ENCODE measurements at places on chromosomes 13 and 19. TPM values are rescaled to one million over a fixed set of nuclear protein-coding genes. Genes with fewer than 3 reads are reported as not detected.

The VSTM1 gene
- total RNA-seq: not detected

The AZU1 gene
- total RNA-seq: not detected

The NCCRP1 gene
- total RNA-seq: not detected

The UBE2L5 gene
- not detected for total RNA-seq

The C19orf81 gene
- total RNA-seq: 13.5 TPM

The TNFRSF19 gene
- 2.3 TPM for total RNA-seq

The OR7E24 gene
- not detected for total RNA-seq

The ICAM5 gene
- total RNA-seq: 0.20 TPM

The SIGLEC8 gene
- total RNA-seq: not detected

GRCh38 chr19:1794424-1795172 lies 17.5 kb downstream of the ATP8B3 start:
- DNase-seq: no peak

DNA sequence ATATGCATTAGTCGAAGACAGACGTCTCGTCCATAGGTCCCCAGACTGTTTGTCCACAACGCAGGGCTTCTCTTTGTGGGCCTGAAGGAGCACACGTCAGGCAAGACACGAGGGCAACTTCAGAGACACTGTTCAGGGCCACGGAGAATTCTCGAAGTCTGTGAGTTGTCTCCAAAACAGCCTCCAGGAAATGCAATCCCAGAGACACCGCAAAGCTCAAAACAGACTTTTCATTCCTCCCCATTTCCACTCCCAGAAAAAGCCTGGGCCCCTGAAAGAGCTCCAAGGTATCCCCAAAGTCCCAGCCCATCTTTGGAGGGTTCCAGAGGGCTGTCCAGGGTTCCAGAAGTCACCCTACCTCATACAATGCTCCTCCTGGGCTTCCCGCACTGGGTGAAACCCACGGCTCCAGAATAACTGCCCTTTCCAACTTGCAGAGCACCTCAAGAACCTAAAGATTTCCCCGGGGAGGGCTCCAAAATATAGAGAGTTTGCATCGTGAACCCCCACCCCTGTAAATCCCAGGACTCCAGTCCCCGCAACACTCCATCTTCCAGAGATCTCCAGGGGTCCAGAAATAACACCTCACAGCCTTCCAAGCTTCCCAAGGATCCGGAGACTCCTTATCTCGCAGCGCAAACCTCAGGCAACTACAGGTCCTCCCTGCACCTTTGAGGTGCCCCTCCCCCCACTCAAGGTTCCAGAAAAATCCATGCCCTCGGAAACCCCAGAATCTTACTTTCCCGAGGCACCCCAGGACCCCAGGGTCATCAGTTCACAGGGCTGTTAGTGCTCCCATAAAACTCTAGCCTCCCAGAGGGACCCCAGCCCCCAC lies 687 bp upstream of the FTL start:
- peak; percentile 65 for DNase-seq

GRCh38 chr19:7360393-7360984 lies 11.8 kb downstream of the ARHGEF18 start:
- DNase-seq: no peak

DNA sequence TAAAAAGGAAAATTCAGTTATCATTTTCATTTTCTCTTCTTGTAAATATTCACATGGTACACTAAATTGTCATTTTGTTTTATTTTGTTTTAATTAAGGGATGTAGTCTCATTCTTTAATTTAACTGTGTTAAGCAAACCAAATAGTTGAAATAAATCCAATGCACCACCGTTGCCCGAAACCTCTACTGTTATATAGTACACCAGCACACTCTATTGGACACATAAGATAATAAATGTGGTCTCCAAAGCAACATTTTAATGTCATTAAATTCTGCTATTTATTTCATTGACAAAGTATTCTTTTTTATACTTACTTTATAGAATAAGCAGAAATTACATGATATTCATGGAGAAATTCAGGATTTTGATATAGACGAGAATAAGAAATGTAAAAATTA lies 156.4 kb upstream of the FREM2 start:
- no peak for DNase-seq

GRCh38 chr13:41232578-41233480 lies 30.5 kb downstream of the MTRF1 start:
- no peak for DNase-seq

DNA sequence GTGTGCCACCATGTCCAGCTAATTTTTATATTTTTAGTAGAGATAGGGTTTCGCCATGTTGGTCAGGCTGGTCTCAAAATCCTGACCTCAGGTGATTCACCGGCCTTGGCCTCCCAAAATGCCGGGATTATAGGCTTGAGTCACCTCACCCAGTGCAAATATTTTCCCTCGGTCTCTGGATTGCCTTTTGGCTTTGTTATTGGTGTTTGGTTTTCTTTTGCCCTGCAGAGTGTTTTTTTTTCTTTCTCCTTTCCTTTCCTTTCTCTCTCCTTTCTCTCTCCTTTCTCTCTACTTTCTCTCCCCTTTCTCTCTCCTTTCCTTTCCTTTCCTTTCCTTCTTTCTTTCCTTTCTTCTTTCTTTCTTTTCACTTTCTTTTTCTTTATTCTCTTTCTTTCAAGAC lies 33.2 kb downstream of the KDM4B start:
- no peak for DNase-seq

GRCh38 chr13:99724633-99725517 lies 223.6 kb downstream of the TM9SF2 start:
- no peak for DNase-seq

DNA sequence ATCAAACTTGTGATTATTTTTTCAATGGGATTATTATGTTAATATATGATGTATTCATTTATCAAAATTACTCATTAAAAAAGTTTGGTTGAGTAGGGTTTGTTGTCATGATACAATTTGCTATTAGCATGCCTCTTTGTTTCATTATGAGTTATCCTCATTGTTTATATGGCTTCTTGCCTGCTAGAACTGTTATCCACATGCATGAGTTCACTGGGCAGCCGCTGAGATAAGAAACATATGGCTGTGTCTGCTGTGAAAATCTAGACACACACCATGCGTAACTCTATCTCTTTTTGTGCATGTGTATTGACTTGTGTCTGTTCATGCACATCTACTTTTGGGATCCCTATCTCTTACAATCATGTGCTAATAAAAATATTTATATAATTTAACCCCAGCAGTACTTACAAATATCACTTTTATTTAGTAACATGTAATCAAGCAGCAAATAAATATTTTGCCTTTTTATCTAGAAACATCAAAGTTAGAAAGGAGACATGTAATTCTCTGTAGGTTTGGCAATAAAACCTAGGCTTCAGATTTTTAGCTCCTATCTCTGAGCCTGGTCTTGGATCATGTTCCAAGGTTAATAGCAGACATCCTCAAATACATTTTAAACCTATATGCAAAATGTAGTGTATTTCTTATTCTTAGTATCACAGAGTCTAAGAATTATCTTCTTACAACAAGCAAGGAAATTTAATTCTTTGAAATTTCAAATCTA lies 11.2 kb upstream of the KLF12 start:
- no peak for DNase-seq

DNA sequence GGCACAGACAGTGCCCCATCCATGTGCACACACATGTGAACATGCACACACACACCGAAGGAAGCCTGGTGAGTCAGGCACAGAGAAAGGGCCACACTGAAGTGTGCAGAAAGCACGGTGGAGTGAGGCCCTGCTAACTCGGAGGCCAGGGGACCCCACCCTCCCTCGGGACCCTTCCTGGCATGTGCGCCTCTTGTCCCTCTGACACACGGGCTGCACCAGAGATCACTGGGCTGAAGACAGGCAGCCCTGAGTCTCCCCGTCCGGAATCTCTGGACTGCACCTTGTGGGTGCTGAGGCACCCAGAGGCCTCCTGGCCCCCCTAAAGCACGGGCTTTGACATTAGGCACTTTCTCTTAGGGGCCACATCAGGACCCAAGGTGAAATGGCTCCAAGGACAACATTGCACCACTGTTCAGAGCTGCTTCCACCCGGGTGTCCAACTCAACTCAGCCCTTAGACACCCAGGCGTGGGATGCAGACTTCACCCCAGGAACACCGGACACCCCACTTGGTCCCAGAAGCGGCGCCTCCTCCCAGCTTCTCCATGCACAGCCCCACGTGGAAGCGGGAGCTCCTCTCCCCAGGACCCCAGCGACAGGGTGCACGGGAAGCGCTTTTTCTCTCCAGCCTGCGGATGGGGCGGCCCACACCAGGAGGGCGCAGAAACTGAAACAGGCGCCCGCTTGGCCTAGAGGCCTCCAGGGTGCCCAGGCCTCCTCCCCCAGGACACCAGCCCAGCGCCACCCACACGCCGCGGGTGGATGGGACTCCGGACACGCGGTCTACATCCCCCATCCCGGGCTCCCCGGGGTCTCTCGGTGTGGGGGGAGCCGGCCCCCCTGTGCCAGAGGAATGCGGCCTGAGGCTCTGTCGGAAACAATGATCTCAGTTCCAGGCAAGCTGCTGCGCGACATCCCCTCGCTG lies 90.2 kb downstream of the SPACA7 start:
- DNase-seq: no peak

DNA sequence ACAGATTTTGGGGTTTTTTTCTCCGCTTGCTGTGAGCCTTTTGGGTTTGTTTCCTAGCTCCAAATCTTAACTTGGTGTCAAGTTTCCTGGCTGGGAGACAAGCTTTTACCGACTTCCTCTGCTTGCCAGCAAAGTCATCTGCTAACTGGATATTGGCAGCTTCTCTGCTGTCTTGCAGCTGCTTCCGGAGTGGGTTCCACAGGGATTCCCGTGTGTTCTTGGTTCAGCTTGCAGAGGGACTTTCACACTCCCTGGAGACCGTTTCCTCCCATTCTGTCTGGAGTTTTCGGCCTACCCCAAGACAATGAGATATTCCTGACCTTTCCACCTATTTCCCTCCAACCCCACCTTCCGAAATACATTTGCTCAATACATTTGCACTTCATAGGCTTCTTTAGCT lies 2.2 kb upstream of the COLGALT1 start:
- no peak for DNase-seq

DNA sequence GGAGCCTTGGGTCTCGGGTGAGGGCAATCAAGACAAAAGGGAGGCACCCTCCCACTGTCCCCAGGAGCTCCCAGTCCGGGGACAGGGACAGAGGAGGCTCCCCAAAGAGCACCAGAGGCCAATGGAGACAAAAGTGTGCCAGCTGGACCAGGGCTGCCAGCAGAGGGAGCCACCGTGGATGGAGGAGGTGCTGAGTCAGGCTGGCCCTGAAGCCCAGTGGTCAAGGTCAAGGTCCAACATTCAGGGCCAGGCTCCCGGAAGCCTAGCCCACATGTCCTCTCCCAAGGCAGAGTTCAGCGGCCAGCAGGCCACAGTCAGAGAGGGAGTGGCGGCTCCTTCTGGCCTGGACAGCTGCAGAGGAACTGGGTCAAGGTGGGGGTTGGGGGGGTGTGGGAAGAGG lies 8.4 kb downstream of the COL5A3 start:
- DNase-seq: peak; percentile 2

GRCh38 chr19:18157465-18158063 lies 4.6 kb downstream of the PIK3R2 start:
- no peak for DNase-seq

- DNase-seq: no peak
Observed at GRCh38 chr19:51715850-51716249, 7.9 kb downstream of the HAS1 start.

DNA sequence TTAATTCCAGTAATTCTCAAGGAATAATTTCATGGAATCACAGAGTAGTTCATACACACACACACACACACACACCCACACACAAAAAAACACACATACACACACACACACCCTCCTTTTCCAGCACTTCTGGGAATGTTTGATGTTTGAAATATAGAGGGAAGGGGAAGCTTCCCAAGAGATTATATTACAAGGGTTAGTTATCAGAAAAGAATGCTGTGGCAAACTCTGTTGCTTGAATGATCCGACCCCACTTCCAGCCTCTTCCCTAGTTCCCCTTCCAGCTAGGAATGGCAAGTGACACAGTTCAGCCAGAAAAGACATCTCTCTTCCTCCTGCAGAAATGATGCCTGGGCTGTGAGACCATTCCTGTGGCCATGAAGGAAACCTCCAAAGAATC lies 49.9 kb downstream of the KCTD12 start:
- DNase-seq: no peak

DNA sequence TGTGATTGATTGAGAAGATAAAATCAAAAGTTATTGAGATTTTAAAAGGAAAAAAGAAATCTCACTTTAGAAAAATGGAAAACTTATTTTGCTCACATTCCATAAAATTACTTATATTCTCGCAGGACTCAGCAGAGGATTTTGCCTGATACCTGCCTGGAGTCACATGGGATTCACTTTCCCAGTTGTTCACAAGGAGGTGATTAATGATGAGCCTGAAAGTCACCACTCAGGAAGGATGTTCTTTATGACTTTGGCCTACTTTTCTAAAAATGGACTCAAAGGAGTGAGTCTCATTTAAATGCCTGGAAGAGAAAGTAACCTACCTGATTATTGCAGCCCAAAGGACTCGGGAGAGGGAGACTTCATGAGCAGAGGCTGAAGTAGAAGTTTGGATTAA lies 34.5 kb upstream of the FAM216B start:
- no peak for DNase-seq

DNA sequence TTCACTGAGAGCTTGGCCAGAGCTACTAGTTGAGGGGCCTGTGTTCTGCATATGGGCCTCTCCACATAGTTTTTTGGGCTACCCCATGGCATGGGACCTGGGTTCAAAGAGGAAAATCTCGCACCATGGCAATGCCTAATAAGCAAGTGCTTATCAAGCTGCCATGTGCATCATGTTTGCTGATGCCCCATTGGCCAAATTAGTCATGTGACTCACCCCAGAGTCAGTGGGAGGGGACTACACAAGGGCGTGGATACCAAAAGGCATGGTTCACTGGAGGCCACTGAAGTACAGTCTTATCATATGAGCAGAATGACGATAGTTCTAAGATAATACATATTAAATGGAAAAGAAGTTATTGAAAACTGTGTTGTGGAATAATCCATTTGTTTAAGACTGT lies 214.8 kb downstream of the LMO7 start:
- DNase-seq: no peak

DNA sequence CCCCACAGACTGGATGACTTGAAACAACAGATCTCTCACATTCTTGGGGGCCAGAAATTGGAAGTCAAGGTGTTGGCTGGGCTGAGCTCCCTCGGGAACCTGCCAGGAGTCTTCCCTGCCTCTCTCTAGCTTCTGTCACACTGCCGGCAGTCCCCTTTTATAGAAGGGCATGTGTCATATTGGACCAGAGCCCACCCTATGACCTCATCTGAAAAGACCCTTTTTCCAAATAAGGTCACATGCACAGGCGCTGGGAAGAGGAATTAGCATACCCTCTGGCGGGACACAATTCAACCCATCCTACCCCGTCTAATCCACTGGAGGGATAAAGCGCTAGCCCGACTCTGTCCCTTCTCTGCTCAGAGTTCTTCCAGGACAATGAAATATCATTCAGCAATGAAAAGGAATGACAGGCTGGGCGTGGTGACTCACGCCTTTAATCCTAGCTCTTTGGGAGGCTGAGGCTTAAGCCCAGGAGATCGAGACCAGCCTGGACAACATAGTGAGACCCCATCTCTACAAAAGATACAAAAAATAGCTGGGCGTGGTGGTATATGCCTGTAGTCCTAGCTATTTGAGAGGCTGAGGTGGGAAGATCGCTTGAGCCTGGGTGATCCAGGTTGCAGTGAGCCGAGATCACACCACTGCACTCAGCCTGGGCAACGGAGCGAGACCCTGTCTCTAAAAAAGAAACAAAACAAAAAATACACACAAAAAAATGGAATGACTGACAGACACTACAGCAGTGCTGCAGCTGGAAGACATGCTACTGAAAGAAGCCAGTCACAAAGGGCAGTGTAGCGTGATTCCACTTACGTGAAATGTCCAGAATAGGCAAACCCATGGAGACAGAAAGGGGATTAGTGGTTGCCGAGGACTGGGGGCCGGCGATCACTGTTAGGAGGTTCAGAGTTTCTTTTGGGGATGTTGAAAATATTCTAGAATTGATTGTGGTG lies 28.5 kb downstream of the MEIS3 start:
- DNase-seq: peak; percentile 21

All from Caki2 (cell line).